ENCODE measurements at places on chromosomes 2 and 18.
A peak's percentile ranks its signal among the peaks of the same experiment; 100 is the strongest.

- peak; percentile 34 for DNase-seq
Observed at GRCh38 chr2:70703900-70704549, 64.0 kb downstream of the ADD2 start.

DNA sequence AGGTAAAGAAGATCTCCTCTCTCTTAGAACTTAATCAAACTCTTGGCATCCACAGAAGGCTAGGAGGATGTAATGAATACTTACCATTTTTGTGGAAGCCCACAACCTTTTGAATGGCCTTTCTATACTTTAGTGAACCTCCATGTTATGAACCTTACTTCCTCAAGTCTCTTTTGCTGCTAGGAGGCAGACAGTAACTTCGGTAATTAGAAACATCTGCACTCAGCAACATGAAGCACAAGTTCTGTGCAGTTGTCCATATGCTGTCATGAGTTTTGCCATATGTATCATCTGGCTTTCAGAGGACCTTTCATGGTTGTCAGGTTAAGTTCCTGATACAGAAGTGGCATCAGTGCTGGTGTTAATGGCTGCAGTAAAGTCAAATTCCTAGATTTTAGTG is 50.4 kb downstream of the PDK1 start:
- DNase-seq = no peak

DNA sequence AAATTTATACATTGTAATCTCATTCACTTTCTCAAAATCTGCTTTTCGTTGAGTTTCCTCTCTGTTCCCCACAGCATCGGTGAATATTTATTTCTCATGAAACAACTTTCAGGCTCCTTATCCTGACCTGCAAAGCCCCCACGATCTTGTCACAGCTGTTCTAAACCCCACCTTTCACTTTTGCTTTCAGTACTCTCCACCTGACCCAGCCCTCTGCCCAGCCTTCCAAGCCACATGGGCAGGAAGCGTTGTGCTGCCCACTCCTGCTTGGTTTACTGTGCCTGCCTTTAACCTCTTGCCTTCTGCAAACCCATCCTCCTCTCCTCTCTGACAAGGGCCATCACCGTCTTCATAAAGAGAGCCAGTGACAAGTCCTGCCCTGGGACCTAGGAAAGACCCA is 262.5 kb downstream of the GALR1 start:
- no peak for DNase-seq

DNA sequence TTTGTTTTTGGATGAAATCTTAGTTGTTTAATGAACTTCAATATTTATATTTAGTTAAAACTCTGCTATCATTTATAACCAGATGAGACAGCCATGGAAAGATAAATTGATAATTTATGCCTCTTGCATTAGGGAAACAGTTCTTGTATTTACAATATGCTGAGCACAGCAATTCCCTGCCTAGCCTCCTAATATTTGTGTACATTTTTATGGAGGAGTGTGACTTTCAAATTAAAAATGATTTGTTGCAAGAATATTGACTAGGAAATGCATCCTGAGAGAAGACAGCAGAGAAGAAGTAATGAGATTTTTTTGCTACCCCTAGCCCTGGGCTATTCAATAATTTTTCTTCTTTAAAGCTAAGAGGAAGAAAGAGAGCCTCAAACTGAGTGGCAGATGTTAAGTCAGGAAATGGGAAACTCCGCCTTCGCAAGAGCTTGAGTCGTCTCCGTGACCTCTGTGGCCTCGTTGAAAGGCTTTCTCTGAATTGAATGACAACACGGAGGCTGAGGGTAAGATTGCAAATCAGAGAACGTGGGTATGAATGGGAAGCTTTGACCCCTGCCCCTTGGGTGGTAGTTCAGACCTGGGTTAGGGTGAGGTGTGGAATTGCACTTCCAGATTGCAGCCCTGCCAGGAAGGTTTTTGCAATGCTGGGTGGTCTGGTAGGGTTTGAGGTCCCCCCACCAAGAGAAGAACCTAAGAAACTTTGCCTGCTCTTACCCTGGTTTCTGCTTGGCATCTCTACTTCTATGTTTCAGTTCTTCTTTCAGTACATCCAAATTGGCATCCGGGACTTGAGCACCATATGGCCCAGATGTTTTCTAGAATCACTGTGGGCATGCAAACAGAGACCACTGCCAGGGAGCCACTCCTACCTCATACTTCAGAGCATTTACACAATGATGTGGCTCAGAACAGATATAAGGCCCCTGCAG is 210.3 kb upstream of the RBMS1 start:
- DNase-seq = no peak

GRCh38 chr2:49371128-49371701 is 216.9 kb upstream of the FSHR start:
- no peak for DNase-seq
